HL-60 (cell line): ENCODE measurements at places on chromosomes 16 and 17.

DNA sequence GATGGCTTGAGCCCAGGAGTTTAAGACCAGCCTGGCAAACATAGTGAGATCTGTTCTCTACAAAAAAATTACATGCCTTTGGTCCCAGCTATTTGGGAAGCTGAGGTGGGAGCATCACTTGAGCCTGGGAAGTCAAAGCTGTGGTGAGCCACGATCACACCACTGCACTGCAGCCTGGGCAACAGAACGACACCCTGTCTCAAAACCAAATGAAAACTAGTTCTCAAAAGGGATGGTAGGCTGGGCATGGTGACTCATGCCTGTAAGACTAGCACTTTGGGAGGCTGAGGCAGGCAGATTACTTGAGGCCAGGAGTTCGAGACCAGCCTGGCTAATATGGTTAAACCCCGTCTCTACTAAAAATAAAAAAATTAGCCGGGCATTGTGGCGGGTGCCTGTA, 31.1 kb downstream of the PPM1D start:
- DNase-seq = no peak

GRCh38 chr17:78722246-78722761, 59.8 kb downstream of the CYTH1 start:
- DNase-seq = no peak

GRCh38 chr17:41464682-41465081, 2.5 kb downstream of the KRT32 start:
- DNase-seq = no peak

DNA sequence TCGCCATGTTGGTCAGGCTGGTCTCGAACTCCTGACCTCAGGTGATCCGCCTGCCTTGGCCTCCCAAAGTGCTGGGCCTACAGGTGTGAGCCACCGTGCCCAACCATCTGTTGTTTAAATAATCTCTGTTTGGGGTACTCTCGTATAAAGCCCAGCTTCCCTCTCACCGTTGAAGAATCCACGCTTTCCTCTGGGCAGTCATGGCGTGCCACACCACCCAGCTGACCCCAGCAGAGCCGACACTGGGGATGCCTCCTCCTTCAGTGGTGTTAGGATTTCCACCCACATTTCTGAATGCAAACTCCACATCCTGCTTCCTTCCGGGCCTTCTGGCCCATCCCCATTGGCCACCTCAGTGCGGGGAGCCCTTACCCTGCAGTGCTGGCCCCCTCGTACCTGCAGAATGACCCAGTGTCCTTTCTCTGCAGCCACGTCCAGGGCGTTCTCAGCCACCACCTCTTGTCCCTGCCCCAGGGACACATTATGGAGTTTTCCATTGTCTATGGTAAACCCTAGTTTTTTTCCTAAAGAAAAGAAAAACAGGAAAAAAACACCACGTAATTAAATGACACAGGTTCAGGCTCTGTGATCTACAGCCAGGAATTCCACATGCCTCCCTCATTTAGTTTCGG, 60.4 kb downstream of the PGS1 start:
- DNase-seq = no peak

DNA sequence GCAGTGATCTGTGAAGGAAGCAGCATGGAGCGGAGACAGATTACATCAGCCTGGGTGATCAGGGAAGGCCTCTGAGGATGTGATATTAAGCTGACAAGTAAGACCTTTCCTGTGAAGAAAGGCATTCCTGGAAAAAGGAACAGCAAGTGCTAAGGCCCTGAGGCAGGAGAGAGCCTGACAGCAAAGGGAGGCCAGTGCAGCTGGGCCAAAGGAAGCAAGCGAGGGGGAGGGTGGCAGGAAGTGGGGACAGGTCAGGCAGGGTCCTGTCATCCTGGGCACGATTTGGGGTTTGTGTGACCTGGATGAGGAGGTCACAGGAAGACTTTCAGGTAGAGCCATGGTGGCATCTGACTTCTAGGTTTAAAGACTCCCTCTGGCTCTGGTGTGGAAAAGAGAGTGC, 12.3 kb downstream of the CPNE2 start:
- DNase-seq = no peak

- no peak for DNase-seq
These were observed 3.3 kb upstream of the CMTM1 start for GRCh38 chr16:66562986-66563385.

- DNase-seq = no peak
These were observed 1631.8 kb downstream of the CDH8 start for GRCh38 chr16:60404401-60404800.

DNA sequence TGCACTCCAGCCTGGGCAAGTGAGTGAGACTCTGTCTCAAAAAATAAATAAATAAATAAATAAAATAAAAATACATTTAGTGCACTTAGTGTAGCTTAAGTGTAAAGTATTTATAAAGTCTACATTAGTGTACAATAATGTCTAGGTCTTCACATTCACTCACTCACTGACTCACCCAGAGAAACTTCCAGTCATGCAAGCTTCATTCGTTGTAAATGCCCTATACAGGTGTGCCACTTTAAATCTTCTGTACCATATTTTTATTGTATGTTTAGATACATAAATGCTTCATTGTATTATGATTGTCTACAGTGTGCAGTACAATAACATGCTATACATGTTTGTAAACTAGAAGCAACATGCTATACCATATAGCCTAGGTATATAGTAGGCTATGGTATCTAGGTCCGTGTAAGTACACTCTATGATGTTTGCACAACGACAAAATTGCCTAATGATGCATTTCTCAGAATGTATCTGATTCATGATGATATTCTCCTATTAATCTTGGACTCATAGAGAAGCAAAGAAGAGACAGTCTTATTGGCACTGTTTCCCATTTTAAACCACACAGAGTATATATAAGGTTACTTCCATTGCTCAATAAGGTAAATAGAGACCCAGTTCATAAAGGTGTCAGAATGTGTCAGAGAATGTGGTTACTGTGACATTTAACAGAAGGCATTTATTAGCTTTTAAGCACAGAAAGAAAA, 1314.9 kb downstream of the CDH11 start:
- no peak for DNase-seq

- no peak for DNase-seq
These were observed 53.5 kb upstream of the CIBAR2 start for GRCh38 chr16:85165781-85166180.

DNA sequence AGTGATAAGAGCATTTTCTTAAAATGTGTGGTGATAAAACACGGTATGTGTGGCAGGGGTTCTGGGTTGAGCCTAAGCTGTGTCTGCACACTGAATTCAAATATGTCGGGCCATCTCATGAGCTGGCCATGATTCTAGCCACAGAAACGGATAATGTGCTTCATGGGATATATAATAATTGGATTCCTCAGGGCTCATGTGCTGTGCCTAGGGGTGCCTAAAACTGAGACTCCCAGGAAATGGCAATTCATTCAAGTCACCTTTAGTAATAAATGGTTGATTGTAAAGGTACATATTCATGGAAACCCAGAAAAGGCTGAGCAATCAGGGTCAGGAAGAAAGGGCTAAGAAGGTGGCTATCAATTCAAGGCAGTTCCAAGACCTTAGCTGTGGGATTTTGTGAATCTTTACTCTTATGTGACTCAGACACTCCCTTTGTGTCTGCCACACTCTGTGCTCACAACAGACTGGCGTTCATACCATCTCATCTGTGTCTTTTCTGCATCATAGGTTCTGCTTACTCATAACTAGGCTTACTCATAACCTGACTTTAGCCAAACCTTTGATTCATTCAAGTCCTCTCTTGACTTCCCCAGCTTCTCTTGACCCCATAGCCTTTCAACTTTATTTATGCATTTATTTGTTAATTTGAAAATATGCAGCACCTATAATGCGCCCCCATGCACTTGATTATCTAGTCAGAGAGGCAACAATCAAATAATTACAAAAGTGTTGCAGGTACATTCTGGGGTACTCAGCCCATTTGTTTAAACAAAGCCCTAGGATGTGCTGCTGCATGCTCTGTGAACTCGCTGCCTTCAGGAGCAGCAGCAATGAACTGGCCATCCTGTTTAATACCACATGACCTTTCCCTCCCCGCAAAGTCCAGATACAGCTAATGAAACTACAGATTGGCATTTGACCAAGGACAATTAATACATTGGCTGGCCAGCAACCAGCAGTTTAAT, 28.4 kb upstream of the MED13 start:
- no peak for DNase-seq

GRCh38 chr16:29986931-29987330, 8.5 kb downstream of the HIRIP3 start:
- DNase-seq = no peak

- no peak for DNase-seq
These were observed 338.5 kb downstream of the UTP18 start for GRCh38 chr17:51598824-51599223.

DNA sequence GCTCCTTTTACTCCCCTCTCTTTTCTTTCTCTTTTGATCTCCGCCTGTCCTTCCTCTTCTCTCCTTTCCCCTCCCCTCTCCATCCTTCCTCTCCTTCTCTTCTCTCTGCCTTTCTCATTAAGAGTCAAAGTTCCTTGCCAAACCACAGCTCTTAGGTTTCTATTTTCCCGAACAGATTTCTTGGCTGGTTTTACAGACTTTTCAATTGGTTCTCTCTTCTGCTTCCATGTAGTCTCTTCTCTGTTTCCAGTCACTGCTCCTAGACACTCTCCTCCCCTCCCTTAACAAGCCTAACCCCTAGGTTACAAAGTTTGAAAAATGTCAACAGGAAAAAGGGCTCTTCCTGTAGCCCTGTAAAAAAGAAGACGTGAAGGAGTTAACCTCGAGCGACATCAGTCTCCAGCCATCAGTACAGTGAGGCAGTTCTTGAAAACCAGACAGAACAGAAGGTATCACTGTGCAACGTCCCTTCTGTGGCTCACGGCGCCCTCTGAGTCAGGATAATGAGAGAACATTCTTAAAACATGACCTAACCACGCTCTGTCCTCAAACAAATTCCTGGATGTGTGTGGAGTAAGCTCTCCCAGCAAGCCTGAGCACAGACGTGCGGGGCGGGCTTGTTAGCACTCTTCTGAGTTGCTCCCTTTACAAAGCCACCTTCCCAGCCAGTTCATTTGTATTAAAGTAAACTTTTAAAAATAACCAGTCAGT, 11.6 kb upstream of the MARCHF10 start:
- no peak for DNase-seq

- no peak for DNase-seq
These were observed 112.4 kb downstream of the SMG6 start for GRCh38 chr17:2191227-2191626.

DNA sequence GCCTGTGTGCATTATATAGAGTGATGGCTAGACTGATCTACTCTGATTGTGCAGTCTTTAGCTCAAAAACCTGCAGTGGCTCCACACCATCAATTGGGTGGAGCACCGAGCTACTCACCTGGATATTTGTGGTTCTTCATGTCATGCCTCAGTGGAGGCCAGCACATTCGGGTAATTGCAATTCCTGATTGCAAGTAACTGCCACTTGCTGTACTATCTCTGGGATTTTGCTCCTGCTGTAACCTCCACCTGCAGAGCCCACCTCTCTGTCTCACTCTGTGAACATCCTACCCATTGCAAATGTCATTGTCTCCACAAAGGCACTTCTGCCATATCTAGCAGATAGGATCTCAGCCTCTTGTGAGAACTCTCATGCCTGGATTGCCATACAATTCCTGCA, 1.7 kb upstream of the CCL1 start:
- no peak for DNase-seq

- DNase-seq = no peak
These were observed 32.6 kb downstream of the PLXDC1 start for GRCh38 chr17:39118674-39119419.

DNA sequence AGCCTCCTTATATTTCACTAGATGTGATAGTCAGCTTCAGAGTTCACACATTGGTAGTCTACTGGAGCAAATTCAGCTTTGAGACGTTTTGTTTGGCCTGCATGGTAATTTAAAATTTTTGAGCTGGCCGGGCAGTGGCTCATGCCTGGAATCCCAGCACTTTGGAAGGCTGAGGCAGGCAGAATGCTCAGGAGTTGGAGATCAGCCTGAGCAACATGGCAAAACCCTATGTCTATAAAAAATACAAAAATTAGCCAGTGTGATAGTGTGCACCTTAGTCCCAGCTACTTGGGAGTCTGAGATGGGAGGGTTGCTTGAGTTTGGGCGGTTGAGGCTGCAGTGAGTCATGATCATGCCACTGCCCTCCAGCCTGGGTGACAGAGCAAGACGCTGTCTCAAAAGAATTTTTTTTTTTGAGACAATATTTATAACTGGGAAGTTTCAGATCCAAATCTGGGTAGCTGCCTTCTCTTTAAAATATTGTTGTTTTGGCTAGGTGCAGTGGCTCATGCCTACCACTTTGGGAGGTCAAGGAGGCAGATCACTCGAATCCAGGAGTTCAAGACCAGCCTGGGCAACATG, 4.8 kb upstream of the BLMH start:
- no peak for DNase-seq

GRCh38 chr17:1648173-1648962, 1.3 kb downstream of the RILP start:
- no peak for DNase-seq

DNA sequence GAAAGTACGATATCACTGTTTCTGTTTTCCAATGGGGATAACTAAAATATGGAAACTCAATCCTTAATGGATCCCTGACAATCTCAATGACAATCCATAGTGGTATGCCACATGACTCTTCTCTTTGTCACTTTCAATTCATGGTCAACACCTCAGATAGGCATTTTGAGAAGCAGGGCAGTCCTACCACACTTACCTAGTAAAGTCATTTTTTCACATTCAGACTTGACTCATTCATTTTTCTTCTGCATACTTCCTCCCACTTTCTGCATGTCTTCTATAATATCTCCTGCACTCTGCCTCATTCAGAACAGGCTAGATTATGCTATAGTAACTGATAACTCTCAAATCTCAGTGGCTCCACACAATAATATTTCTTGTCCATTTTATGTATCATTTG, 117.5 kb downstream of the FTO start:
- DNase-seq = no peak

- no peak for DNase-seq
These were observed 64.6 kb downstream of the WWOX start for GRCh38 chr16:78163772-78164670.

DNA sequence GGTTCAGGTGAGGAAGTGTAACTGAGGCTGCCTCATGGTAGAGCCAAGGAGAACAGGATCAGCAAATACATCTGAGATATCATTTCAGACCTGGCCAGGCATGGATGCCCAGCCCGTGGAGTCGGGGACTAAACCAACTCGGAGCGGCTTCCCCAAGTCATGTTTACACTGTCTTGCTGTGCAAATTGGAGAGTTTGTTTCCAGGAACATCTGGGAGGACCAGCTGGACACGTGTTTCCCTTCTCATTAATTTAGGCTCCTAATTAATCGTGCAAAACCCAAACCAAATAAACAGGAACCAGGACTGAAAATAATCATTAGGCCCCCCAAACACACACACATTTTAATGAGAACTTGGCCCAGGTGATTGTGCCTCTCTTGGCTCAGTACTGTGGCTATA, 70.9 kb upstream of the SALL1 start:
- no peak for DNase-seq

- DNase-seq = no peak
These were observed 39.7 kb downstream of the VPS35L start for GRCh38 chr16:19595043-19595767.

GRCh38 chr16:53792161-53792951, 88.4 kb downstream of the FTO start:
- DNase-seq = no peak

- no peak for DNase-seq
These were observed 36.5 kb downstream of the CYTH1 start for GRCh38 chr17:78745407-78746088.
